ENCODE measurements at places on chromosomes 3 and 15.

GRCh38 chr15:27358751-27359434 is 387.9 kb downstream of the GABRG3 start:
- DNase-seq = peak; percentile 5

DNA sequence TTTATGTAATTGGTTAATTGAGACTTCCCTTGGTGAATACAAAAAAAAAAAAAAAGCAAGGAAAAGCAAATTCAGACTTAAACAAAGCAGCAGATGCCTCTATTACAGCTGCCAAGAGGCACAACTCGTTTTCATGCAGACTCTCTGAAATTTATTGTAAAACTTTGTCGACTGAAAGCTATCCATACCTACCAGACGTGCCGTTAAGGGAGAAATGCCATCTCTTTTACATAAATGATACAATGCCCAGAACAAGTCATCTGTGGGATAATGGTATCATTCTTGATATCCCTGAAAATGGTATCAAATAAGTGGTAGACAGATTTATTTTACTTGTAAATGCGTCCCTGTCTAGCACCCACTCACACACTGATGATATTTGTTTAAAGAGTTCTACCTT is 724.2 kb downstream of the NSUN3 start:
- DNase-seq = no peak

- no peak for DNase-seq
These were observed 17.3 kb downstream of the KPNA1 start for GRCh38 chr3:122497425-122497824.

DNA sequence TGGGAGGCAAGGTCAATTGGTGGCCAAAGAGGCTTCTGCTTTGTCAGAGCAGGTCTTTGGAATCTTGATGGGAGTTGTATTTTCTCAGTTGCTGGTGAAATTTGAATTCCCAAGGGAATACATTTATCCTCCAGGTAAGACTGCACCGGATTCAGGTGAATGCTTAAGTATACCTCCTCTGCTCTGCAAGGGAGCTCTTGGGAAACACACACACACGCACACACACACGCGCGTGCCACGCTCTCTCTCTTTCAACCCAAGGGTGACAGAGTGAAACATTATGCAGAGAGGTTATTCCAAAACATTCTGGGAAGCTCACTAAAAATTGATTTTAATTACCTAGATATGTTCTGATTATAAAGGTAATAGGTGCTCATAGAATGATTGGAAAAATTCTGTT is 33.7 kb downstream of the ST6GAL1 start:
- DNase-seq = no peak

- DNase-seq = no peak
These were observed 73.0 kb upstream of the PCSK6 start for GRCh38 chr15:101562428-101563059.

- no peak for DNase-seq
These were observed 69.4 kb downstream of the MCF2L2 start for GRCh38 chr3:183359036-183359435.

- no peak for DNase-seq
These were observed 39.6 kb upstream of the MAGEF1 start for GRCh38 chr3:184751204-184752040.

DNA sequence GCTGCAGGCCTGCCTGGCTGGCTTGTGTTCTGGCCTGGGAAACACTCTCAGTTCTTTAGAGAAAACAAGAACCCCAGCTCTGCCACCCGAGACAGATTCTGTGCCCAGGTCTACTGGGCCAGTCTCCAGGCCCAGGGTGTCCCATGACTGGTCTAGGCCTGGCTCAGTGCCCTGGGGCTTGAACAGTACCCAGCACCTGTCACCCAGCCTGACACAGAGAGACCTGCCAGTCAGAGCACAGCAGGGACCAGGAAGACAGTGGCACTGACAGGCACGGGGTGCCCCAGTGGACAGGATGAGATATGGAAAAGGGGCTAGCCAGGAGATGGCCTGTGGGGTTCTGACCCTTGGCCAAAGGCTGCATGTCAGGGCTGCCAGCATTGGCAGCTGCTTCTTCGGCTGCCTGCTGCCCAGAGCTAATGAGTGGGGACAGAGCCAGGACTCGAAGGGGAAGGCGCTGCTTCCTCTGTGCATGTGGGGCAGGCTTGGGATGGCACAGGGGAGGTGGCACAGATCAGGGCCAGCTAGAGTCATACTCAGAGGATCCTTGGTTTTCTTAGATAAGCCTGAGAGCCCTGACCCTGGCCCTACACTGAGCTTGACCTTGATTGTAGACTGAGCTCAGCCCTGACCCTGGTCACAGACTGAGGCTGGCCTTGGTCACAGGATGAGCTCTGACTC is 15.1 kb downstream of the CCDC33 start:
- DNase-seq = no peak

DNA sequence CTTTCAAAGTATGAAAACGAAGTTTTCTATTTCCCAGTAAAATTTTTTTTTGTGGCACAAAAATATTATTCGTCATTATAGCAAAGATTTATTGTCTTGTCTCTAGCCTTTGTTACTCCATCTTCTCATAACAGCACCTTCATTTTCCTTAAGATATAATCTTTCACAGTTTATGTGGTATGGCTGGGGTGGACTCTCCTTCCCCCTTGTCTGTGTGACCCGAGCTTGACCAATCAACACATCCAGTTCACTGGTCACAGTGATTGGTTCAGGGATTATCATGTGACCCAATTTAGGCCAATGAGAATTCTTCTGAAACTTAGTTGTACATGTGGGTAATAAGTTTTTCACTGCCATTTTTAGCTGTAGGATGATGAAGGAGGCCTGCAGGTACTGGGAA is 71.2 kb upstream of the DCBLD2 start:
- no peak for DNase-seq
